Endothelial cell (in vitro differentiated cells): ENCODE measurements at places on chromosomes 2 and 18. TPM values are rescaled to one million over a fixed set of nuclear protein-coding genes. Genes with fewer than 3 reads are reported as not detected.

Gene NAB1
- 44.9 TPM for total RNA-seq

Gene SIX3
- total RNA-seq = not detected

Gene GALNT13
- total RNA-seq = 26.3 TPM

Gene IKZF2
- total RNA-seq = 4.0 TPM

Gene TXNDC2
- total RNA-seq = not detected

Gene POTEC
- not detected for total RNA-seq

Gene C1QL2
- not detected for total RNA-seq

Gene KCNG3
- 0.13 TPM for total RNA-seq

Gene HSBP1L1
- 0.87 TPM for total RNA-seq

Gene SCN3A
- 0.38 TPM for total RNA-seq

Gene DYTN
- 3.1 TPM for total RNA-seq

Gene PFN4
- 1.0 TPM for total RNA-seq

Gene SIX2
- total RNA-seq = 2.0 TPM

Gene LCT
- total RNA-seq = 0.13 TPM

Gene COLEC12
- total RNA-seq = 157 TPM

Gene IL36A
- not detected for total RNA-seq

Gene PRSS56
- total RNA-seq = not detected

Gene ELOA2
- total RNA-seq = not detected

Gene CRYBA2
- not detected for total RNA-seq

Gene CFAP210
- total RNA-seq = 0.41 TPM

Gene CYP26B1
- total RNA-seq = 1.2 TPM

Gene IL1RN
- total RNA-seq = not detected

Gene AKAIN1
- total RNA-seq = not detected

GRCh38 chr2:165635532-165635931 lies 158.5 kb downstream of the GALNT3 start:
- no peak for DNase-seq

DNA sequence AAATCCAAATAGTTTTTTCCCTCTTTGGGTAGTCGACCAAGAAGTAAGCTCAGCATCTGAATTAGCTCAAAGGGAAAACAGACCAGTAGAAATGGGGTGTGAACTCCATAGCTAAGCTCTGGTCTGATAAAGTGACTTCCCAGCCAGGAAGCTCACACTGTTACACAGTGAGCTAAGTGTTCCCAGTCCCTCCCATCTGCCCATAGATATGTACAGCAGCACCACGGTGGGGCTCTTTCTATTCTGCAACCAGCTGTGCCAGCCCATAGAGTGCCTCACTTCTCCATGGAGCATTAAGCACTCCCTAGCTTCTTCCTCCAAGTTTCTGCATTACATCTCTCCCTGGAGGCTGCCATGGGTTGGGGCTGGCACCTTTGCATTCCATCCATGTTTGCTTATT lies 27.6 kb upstream of the NEMP2 start:
- DNase-seq = no peak

- DNase-seq = no peak
Measured at GRCh38 chr2:240127191-240127750, 8.8 kb downstream of the COPS9 start.

DNA sequence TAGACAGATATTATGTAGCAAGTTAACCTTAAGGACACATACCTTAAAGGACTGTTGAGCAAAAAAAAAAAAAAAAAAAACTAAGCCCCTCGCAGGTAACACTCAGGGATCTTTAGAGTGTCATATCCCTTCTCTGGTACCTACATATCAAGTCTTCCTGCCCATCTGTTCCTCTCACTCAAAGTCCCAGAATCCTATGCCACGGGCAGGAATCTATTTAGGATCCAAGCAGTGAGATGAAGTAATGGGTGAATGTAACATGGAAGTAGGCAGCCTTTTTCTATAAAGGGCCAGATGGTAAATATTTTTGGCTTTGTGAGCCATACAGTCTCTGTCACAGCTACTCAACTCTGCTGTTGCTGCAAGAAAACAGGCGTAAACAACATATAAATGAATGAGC lies 496.7 kb downstream of the STK39 start:
- DNase-seq = no peak

DNA sequence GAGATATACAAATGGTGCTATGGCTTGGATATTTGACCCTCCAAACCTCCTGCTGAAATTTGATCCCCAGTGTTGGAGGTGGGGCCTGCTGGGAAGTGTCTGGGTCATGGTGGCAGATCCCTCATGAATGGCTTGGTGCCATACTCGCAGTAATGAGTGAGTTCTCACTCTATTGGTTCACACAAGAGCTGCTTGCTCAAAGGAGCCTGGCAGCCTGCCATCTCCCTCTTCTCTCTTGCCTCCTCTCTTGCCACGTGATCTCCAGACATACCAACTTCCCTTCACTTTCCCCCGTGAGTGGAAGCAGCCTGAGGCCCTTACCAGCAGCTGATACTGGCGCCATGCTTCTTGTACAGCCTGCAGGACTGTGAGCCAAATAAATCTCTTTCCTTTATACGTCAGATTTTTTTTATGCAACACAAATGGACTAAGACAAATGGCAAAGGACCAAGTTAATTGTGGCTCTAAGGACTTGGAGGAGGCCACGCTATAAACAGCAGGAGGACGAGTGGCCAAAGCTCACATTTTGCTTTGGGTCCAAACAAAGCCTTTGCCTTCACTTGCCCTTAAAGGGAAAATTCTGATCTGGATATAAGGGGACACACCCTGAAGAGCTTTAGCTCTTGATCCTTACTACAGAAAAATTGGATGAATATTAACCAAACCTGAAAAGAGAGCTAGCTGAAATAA lies 214.7 kb downstream of the SS18 start:
- no peak for DNase-seq

DNA sequence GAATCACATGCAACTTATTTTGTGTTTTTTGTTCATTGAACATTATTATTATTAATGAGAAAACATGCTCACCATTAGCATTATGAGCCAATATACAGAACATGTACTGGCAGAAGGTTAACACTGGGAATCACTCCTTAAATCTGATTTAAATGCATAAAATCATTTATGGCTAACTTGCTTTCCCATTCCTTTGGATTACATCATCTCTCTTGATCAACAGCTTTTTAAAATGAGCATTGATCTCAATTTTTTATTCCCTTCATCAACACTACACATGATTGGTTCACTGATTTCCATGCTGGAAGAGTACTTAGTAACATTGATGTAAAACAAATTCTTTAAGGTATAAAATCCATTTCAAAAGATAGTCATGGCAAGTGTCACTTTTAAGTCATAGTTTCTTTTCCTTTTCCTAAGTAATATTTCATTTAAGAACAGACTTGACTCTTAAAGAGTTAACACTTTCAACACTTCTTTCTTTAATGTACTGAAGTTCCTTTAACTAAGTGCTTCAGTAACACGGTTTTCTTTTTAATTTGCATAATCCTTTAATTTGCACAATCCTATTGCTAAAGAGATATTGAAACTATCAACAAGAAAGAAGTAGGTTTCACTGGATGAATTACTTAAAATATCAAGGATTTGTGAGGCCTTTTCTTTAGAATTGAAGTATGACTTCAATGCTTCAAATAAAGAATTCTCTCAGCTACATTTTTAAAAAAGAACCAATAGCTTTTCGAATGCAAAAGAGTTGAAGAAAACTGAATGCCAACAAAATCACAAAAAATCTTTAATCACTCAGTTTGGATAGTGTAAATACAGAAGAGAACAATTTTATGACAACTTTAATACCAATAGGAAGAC lies 24.9 kb upstream of the BUB1 start:
- no peak for DNase-seq

- no peak for DNase-seq
Measured at GRCh38 chr18:75139226-75139911, 69.6 kb downstream of the PTGR3 start.

GRCh38 chr2:212618636-212619035 lies 80.0 kb upstream of the ERBB4 start:
- no peak for DNase-seq

GRCh38 chr2:226837787-226838603 lies 2.1 kb downstream of the RHBDD1 start:
- no peak for DNase-seq

DNA sequence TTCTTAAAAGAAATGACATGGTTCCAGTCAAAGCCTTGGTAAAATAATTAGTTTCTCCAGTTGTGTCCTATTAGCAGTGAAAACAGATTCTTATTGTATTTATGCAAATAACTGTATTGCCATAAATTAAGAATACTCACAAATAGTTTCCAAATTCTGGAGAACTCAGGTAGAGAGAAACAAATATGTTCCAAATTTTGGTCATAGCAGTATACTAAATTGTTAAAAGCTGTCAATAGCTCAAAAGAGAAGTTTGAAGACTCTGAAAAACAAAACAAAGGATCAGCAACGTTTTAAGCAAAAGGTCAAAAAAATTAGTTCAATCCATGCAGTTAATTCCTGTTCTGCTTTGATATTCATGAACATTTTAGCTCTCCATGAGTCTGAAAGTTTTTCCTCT lies 25.5 kb downstream of the ELMOD3 start:
- no peak for DNase-seq

DNA sequence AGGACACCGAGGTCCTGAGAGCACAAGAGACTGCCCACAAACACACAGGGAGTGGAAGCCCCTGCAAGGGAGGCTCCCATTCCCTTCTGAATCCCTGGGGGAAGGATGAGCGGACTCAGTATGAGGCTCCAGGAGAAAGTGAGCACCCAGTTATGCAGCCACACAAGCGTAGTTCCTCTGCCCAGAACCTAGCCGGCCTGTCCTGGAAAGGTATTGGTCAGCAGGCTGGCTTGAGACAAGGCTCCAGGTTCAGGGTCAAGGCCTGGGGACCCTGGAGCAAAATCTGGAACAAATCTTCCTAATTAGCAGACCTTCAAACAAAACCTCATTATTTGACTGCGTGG lies 1.2 kb upstream of the CAPG start:
- no peak for DNase-seq

- no peak for DNase-seq
Measured at GRCh38 chr2:181153886-181154285, 173.5 kb downstream of the UBE2E3 start.

- no peak for DNase-seq
Measured at GRCh38 chr2:217223222-217223930, 363.5 kb upstream of the TNP1 start.

DNA sequence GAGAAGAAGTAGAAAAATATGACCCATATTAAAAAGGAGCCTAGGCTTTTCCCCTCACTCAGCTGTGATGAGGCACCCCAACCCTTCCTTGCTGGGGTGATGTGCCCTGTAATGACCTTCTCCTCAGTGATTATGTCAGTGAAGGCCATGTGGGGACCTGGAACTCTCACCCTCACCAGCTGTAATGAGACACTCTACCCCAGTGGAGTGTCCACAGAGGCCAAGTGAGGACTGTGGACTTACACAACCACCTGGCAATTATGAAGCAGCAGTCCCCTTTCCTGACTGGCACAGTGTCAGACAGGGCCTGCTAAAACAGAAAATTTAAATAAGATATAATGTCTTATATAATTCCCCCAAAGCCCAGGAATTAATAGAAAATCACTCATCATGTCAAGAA lies 54.2 kb downstream of the SEMA4F start:
- no peak for DNase-seq

GRCh38 chr2:217248312-217248935 lies 388.6 kb upstream of the TNP1 start:
- DNase-seq = no peak

DNA sequence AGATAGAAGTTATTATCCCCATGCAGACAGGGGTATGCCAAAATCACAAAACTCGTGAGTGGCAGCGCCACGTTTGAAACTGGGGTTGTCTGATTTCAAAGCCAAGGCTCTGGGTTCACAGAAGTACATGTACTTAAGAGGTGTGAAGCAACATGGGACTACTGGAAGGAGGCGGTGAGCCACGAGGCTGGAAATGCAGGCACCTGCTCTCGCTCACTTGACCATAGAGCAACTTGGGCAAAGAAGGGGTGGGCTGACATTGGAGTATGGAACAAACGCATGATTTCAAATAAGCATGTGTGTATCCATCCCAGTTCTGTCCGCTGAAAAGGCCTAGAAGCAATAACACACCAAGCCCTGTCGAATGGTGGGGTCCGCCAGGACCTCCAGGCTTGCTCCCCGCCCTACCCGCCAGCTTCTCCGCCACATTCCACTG lies 593 bp upstream of the ACTR2 start:
- DNase-seq = no peak

DNA sequence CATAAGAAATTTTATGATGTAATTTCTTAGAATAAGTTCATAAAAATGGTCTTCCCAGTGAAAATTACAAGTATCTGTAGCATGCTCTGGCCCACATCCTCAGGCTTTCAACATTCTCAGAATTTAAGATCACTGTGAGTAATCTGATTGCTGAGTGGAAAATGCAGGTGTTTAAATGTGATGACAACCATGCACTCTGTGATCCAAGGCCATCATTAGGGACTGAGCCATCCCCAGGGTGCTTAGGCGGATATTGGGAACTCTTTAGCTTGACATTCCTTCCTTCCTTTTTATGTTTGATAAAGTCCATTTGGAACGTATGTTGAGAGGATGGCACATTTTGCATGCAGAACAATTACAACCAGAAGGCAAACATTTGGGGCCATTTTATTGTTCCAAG lies 95.5 kb downstream of the ARL4C start:
- no peak for DNase-seq

DNA sequence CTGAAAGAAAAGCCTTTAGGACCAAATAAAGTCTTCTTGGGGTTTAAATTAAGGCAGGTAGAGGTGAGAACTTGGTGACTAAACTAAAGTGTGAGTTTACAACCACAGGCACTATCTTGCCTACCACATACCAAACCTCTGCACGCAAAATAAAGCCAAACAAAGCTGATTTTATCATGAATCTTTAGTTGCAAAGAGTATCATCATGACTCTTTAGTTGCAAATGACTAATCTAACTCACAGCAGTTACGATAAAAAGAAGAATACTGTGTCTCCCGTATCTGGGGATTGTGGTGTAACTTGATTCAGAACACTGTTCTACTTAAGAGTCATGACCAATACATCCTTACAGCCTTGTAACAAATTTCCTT lies 11.2 kb downstream of the CFAP210 start:
- no peak for DNase-seq

GRCh38 chr2:3159782-3160545 lies 217.7 kb downstream of the EIPR1 start:
- DNase-seq = no peak

GRCh38 chr18:57561728-57562423 lies 24.6 kb downstream of the FECH start:
- peak; percentile 35 for DNase-seq

- no peak for DNase-seq
Measured at GRCh38 chr2:120791962-120792297, 56.3 kb downstream of the GLI2 start.

- DNase-seq = no peak
Measured at GRCh38 chr18:76977108-76977621, 154.8 kb downstream of the ZNF236 start.

DNA sequence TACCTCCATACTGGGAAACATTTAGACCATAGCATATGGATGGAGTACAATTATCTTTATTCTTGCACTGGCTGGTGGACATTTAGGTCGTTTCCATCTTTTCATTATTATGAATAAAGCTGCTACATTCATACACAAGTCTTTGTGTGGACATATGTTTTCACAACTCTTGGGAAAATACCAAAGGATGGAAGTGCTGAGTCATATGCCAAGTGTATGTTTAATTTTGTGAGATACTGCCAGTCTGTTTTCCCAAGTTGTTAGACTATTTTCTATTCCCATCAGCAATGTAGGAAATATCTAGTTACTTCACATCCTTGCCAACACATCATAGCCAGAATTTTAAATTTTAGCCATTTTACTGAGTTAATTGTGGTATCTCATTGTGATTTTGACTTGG lies 91.5 kb downstream of the GALNT13 start:
- no peak for DNase-seq

- DNase-seq = no peak
Measured at GRCh38 chr2:206801418-206802189, 36.2 kb downstream of the FASTKD2 start.

GRCh38 chr2:152086231-152086630 lies 12.6 kb downstream of the CACNB4 start:
- DNase-seq = no peak
